Heart left ventricle (tissue), 16 donors: ENCODE measurements at places on chromosomes 6 and 20. TPM values are rescaled to one million over a fixed set of nuclear protein-coding genes. Genes with fewer than 3 reads are reported as not detected.

The NRN1 gene
- 13.9 TPM for total RNA-seq

The MCHR2 gene
- total RNA-seq: not detected

The PLCB4 gene
- total RNA-seq: 18.6 TPM

DNA sequence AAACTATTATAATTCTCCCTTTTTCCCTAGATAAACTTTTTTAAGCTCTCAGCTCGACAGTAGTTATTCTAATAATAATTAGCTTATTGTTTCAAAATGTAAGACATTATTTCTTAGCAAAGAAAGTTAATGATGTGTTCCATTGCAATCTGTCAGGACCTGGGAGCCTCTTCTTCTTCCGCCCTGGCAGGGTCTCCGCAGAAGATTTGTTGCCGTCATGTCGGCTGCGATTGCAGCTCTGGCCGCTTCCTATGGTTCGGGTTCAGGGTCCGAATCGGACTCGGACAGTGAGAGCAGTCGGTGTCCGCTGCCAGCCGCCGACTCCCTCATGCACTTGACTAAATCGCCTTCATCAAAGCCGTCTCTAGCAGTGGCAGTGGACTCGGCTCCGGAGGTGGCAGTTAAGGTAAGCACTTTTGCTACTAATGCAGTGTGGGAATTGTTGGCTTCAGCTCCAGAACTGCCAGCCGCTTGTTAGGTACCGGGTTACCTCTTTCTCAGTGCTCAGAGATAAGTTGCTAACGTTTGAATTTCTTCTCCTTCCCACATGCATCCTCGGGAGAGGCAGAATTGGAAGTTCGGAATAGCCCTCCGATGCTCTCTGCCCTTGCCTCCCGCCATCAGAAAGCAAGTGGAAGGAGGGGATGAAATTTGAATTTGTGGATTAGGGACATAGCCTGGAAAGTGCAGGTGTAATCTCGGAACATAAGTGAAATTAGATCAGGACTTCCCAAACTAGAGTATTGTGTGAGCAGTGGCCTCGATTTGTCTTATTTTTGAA, at the start of gene CDC40:
Gene CDC40, plus strand, starts transcription at position 200 of the 781 bp plus-strand sequence. Its CDS starts 18 bp downstream, at position 218.
- DNase-seq: peak; percentile 62

DNA sequence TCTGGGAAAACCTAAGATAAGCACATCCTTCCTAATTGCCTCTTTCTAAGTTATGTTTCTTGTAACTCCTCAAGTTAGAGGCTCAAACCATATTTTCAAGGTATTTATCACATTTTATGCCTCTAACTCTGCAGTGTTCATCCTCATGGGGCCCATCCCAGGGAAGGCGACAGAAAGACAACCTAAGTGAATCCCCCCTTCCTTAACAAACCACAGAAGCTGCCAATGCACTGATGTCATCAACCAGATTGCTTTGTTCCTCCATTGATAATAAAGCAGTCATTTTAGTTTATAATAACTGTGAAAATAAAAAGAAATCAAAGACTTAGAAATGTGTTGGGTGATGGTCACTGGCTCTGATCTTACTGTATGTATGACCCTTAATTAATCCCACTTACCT, 119.5 kb upstream of the TCF21 start:
- no peak for DNase-seq

The EYS gene
- total RNA-seq: 0.08 TPM
